ENCODE measurements at places on chromosomes 1 and 21.

GRCh38 chr1:11488966-11489625 is 10.1 kb downstream of the DISP3 start:
- no peak for DNase-seq

DNA sequence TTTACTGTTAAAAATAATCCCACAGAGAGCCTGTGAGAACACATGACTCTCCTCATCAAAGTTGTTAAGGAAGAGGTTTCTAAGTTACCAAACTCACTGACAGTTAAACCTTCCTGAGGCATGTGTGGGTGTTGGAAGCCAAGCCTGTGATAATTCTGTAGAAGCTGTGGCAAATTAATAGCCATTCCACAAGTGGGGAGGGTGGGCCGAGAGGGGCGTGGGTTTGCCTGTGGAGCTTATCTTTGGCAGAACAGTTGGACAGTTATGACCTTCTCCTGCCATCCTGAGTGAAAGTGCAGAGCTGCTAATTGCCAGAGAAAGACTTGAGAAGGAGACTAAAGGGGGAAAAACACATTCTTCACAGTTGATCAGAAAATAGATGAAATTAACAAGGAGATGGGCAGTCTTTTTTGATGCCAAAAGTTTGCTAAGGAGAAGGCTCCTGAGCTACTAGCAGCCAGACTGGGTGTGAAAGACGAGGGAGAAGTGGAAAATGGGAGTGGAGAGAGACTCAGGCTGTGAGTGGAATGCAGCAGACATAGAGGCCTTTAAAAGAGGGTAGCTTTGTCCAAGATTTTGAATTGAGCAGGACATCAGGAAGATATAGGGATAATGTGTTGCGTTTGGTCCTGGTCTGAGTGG is 1.6 kb upstream of the PLA2G2C start:
- no peak for DNase-seq

GRCh38 chr1:94952539-94952938 is 25.6 kb upstream of the CNN3 start:
- DNase-seq: no peak

- peak; percentile 14 for DNase-seq
These were observed 690.7 kb downstream of the ADGRL2 start for GRCh38 chr1:82491301-82492048.

- DNase-seq: no peak
These were observed 49.9 kb downstream of the BACE2 start for GRCh38 chr21:41217671-41218385.

DNA sequence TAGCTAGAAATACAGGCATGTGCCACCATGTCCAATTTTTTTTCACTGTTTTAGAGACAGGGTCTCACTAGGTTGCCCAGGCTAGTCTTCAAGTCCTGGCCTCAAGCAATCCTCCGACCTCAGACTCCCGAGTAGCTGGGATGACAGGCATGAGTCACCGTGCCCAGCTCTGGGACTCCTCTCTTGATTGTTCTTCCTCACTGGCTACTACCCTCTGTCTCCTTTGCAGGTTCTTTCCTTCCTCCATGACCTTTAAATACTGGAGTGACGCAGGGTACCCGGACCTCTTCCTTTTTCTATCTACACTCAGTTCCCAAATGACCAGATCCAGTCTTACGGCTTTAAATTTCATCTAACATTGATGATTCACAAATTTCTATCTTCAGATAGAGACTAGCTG is 34.9 kb downstream of the ASH1L start:
- DNase-seq: no peak

- DNase-seq: no peak
These were observed 384.0 kb downstream of the LTN1 start for GRCh38 chr21:28608646-28609045.

DNA sequence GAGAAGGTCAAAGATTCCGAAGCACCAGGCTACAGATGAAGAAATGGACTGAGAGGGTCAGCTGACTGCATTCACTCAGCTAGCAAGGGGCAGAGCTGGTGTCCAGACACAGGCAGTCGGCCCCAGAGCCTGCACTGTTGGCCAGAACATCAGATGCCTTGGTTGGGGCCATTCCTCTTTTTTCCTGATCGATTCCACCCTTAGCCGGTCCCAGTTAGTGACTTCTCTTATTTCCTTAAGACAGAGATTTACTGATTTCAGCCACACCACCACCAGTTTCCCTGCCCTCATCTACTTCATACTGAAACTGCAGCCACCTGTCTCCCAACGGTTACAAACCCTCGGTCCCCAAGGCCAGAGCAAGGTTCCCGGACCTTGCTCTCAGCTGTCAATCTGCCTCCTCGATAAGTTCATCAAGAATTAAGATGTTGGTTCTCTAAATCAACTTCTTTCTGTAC is 11.5 kb downstream of the CD58 start:
- DNase-seq: no peak

DNA sequence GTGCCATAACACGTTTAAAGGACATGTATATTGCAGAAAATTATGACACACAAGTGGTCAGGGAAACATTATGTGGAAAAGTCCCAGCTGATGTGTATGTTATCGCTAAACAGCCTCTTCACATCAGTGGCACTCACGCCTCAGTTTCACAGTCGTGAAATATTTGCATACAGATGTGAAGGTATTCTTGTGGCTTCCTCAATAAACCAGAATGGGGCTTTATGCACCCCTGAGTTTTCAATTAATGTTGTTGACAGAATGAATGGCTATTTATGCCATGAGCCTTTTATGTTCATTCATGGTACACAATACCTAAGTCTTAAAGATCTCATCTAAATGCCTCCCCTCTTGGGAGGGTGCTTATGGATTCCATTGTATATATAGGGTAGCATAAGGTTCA is 202.1 kb upstream of the ADGRL2 start:
- DNase-seq: no peak

DNA sequence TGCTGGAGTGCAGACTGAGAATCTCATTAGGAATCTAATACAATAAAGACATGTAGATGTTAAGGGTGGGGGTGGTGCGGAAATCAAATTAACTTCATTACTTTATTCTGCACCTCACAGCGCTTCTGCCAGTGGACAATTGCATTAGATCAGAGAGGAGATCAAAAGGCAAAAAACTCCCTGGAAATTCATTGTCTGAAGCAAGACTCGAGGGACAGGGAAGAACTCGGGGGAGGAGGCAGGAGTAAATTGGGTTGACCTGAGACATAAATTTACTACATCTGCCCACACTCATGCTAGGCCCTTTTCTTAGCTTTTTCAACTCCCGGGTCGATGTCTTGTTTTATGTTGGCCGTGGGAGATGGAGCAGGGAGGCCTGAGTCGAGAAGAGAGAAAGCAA is 315.4 kb downstream of the SPATA17 start:
- DNase-seq: no peak

DNA sequence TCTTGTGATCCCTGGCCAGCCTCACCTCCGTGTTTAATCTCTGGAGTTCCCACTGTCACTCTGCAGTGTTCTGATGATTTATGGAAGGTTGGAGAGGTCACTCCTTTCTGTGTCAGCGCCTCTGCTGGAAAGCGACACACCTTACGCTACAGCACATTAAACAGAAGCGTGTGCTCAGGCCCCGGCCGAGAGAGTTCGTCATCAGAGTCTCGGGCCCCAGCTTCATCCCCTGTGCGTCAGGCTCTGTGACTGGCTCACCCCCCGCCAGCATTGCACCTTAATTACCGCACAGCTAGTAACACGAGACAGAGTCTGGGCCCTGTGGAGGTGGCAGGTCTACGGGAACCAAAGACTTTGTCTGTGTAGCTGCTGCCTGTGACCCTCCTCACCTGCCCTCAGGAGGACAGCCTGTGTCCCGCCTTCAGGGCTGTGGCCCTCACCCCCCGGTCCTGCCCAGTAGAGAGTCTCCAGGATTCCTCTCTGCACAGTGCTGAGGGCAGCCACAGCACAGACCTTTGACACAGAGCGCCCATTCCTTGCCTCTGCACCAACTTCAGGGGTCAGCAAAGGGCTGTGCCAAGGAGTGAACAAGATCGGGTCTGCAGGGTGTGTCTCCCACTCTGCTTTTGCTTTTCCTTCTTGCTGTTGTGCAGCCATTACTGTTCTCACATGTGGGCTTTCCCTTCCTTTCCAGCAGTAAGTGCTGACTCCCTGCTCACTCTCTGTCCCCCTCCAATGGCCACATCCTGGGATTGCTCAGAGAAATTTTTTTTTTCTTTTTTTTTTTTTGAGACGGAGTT is 157.6 kb downstream of the PGBD5 start:
- peak; percentile 90 for DNase-seq

DNA sequence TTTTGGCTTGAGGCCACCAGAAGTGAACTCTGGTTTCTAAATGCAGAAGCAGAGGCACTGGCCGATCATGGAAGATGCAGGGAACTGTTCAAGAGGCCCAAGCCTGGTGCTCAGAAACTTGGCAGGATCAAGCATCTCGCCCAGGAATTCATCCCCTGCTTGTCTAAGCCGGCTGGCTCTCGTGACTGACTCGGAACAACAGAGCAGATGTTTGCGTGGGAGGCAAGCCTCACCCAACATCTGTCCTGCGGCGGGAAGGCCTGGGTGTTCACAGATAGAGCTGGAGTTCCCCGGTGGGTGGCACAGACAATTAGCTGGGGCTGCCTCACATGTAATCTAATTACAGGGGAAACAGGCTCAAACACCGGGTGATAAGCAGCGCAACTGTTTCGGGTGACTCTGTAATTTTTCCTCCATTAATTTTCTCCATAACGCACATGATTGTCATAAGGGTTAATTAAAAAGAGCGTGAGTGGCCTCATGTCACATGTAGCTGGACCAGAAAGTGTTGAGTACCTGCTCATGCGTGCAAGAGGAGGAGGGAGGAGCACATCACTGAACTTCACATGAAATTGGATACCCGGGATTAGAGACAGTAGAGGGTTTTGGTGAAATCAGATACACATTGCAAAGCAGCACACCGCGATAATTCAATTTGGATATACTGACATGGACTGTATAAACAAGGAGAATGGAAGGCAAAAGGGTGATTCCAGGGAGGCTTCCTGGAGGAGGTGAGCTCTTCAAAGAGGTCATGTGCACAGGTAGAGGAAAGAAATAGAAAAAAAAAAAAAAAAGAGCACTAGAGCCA is 180.0 kb downstream of the ETS2 start:
- peak; percentile 96 for DNase-seq

GRCh38 chr1:48560116-48560515 is 88.1 kb upstream of the SPATA6 start:
- DNase-seq: no peak

DNA sequence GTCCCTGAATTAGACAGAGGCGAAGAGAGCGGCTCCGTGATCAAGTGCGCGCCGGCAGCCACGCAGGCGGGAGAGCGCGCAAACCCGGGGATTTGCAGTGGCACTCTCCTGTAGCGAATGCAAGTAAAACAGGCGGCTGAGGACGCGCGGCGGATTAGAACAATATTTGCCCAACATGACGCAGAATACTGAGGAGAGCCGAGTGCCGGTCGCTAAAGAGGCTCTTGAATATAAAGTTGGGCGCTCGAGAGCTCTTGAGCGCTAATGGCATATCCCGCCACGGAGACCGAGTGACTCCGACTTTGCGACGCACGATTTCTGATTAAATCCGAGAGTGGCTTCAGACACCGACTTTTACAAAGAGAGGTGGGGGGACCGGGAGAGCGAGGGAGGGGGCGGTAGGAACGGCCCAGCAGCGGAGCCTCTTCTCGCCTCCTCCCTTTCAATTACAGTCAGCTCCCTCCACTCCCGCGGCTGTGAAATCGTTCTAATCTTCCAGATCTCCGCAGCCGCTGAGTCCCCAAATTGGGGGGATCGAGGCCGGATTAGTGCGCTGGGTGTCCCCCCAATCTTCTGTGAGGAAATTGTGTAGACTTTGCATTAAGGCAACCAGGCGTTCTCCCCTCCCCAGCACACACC is 2.3 kb downstream of the PAX7 start:
- no peak for DNase-seq

DNA sequence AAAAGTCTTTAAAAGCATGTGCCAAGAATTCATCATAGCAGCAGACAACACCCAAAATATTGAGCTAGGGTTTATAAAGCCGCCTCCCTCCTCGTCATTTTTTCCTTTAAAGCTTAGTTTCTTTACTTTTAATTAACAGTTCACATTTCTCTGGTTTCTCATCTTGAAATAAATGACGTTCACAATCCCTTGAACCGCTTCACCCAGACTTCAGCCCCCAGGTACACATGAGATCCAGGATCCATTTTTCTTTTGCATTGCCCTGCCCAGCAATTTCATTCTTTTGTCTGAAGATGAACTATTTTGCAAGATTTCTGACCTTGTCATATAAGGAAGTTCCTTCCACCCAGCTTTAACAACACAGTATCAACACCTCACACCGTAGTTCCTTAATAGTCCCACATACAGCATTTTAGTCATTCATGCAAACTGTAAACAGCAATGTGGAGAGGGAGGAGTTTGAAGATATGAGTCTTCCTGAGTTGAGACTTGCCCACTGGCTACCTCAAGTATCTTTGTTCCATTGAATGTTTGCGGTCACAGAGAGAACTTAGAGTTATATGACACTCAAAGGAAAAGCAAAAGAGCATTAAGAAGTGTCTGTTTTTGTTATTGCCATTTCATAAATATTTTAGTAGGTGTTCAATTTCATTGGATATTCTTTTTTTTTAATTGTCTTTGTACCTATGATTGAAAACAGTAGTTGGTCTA is 35.3 kb upstream of the CACYBP start:
- DNase-seq: peak; percentile 6

DNA sequence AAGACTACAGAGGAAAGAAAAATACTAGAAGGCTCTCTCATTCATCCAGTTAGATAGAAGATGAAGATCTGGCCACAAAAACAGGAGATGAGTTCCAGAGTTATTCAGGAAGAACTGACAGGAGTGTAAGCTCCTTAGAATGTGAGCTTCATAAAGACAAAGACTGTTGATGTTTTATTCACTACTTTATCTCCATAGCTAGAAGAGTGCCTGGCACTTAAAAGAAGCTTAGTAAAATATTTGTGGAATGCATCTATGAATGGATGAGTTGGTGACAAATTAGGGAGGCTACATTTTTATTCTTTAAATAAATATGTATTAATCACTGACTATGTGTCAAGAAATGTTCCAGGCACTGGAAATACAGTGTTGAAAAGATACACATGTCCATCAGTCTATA is 13.8 kb downstream of the CLDN17 start:
- DNase-seq: no peak

DNA sequence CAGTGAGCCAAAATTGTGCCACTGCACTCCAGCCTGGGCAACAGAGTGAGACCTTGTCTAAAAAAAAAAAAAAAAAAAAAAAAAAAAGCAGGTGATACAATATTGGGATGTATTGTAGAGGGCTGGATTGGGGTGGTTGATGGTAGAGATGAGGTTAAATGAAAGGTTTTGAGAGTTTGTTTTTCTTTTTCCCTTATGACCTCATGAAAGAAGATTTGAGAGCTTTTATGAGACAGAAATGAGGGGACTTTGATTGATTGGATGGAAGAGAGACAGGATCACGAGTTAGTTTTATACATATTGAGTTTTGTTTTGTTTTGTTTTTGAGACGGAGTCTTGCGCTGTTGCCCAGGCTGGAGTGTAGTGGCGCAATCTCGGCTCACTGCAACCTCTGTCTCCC is 27.1 kb downstream of the OSBPL9 start:
- DNase-seq: no peak
